NCI-H524 treated with DMSO at 0.1 percent for 48 hours (cell line): ENCODE measurements at places on chromosomes 2 and 18.
A peak's percentile ranks its signal among the peaks of the same experiment; 100 is the strongest.

GRCh38 chr2:233476063-233476410, 90.5 kb downstream of the USP40 start:
- no peak for DNase-seq

DNA sequence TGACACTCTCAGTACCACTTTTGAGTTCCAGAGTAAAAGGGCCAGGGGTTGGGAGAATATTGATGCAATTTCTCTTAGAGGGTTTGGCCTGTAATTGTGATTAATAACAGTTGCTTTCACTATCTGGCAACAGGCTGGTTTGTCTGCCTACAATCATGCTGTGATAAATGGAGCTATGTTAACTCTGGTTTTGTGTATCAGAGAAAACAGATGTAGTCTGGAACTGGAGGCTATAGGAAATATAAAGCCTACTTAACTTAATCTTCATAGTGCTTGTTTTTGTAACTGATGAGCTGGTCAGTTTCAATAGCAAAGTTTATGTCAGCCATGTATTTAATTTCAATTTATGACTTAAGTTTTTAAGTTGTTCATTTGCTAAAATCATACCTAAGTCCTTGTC, 138.0 kb downstream of the AGPS start:
- DNase-seq, result no peak

- DNase-seq, result no peak
Observed at GRCh38 chr2:230416061-230416721, at the start of gene SP100. TSS of gene SP100 (plus strand) at chr2:230416201. CDS start at chr2:230416297, 96 bp downstream.

DNA sequence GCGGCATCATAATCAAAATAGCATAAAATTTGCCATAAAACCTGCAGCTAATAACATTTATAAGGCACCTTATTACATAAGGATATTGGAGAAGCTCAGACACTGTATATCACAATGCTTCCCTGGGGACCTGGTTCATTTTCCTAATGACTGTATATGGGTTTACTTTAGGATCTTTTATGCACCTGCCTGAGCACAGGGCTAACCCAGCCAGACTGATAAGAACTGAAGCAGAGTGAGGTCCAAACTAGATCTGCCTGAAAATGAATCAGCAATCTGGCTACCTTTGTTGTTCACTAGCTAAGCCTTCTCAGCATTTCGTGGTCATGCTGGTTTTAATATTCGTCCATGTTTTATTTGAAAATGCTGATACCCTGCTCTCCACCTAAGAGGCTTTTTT, 1922.3 kb upstream of the CELF4 start:
- DNase-seq, result no peak

- DNase-seq, result no peak
Observed at GRCh38 chr18:22422909-22423548, 5.3 kb upstream of the CTAGE1 start.

- peak; percentile 69 for DNase-seq
Observed at GRCh38 chr2:25936889-25937545, 45.3 kb downstream of the KIF3C start.

GRCh38 chr2:126970583-126970982, 71.9 kb downstream of the TEX51 start:
- no peak for DNase-seq

DNA sequence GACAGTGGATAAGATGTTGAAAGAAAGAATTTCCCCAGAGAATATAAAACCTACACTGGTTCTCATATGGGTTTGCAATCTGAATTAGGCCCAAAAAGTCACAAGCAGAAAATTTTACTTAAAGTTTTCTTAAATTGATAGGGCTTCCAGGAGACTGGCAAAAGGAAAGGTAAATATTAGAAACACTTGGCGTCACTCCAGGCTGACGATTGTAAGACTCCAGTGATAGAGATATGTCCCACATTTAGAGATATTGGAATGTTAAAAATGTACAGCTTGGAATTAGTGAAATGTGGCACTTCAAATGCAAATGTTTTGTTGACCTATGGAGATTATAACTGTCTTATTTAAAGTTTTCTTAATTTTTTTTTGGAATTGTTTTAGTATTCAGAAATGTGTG, 14.0 kb downstream of the YIPF4 start:
- DNase-seq, result no peak
